ENCODE measurements at places on chromosomes 4 and X.

DNA sequence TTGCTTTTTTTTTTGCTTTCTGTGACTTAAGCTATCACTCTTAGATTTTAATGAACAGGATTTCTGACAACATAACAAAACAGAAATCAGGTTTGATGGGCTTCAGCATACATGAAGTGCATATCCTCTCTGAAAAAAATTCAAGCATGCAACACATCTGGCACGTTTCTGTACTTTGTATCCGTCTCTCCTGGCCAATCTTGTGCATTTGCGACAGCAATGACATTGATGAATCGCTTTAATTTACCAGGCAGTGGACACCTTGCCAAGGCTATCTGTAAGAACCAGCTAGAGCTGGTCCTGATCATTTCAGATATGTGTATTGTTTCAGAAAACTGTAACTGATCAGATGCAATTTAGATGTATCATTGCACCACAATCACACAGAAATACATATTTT, 93.3 kb downstream of the CCSER1 start:
- DNase-seq = no peak

GRCh38 chr4:78414116-78414515, 137.5 kb upstream of the ANXA3 start:
- peak; percentile 15 for DNase-seq

DNA sequence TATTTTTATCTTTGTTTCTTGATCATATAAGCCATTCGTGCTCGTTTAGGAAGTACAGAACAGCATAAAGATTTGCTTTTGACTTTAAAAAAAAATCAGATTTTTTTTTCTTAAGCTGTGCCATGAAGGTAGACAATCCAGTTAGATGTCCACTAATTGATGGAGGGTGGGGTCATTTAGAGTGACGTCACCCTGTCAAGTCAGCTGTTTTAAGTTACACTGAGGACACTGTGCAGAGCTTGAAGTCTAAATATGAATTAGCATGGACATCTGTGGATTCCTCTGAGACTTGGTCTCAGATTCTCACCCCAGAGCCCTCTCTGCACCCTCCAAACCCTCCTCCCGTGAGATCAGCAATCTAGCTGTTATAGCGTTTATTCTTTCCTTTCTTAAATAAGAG, 63.9 kb downstream of the ENPP6 start:
- no peak for DNase-seq

GRCh38 chr4:118942465-118942864, 53.8 kb downstream of the SYNPO2 start:
- no peak for DNase-seq

DNA sequence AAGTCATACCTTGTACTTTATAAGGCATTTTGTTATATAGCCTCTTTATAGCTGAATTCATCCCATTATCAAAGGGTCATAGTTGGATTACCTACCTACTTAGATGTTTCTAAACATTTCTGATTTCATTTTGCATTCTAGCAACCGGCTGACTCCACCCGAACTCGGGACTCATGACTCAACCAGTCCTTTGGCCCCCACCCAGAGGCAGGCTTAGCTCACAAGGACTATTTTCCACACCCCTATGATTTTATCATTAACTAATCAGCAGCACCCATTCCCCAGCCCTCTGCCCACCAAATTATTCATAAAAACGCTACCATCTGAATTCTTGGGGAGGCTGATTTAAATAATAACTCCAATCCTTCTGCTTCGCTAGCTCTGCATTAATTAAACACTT, 79.9 kb upstream of the EGFL6 start:
- DNase-seq = peak; percentile 87

DNA sequence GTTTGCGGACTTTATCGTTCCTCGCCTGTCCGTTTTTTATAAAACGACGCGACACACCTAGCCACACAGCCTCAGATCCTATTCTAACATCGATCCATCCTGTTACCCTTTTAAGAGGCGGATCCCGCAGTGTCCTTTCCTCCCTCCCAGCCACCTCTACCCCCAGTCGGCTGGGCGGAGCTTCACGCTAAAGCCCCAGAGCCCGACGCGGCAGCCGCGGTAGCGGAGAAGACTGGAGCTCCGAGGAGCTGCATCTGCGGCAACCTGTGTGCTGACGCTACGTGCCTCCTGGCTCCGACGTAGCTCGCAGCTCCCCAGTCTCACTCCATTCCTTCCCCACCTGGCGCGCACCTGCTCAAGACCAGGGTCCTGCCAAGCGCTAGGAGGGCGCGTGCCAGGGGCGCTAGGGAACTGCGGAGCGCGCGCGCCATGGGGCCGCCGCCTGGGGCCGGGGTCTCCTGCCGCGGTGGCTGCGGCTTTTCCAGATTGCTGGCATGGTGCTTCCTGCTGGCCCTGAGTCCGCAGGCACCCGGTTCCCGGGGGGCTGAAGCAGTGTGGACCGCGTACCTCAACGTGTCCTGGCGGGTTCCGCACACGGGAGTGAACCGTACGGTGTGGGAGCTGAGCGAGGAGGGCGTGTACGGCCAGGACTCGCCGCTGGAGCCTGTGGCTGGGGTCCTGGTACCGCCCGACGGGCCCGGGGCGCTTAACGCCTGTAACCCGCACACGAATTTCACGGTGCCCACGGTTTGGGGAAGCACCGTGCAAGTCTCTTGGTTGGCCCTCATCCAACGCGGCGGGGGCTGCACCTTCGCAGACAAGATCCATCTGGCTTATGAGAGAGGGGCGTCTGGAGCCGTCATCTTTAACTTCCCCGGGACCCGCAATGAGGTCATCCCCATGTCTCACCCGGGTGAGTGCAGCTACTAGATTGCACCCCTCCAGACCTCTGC, at the start of gene RNF128:
Gene RNF128, plus strand, starts transcription at position 217 of the 953 bp plus-strand sequence. Its CDS starts 213 bp downstream, at position 430.
- DNase-seq = peak; percentile 19

GRCh38 chrX:9147086-9147485, 113.2 kb upstream of the FAM9B start:
- DNase-seq = no peak

- DNase-seq = no peak
Observed at GRCh38 chr4:146124023-146124680, 51.4 kb upstream of the LSM6 start.

DNA sequence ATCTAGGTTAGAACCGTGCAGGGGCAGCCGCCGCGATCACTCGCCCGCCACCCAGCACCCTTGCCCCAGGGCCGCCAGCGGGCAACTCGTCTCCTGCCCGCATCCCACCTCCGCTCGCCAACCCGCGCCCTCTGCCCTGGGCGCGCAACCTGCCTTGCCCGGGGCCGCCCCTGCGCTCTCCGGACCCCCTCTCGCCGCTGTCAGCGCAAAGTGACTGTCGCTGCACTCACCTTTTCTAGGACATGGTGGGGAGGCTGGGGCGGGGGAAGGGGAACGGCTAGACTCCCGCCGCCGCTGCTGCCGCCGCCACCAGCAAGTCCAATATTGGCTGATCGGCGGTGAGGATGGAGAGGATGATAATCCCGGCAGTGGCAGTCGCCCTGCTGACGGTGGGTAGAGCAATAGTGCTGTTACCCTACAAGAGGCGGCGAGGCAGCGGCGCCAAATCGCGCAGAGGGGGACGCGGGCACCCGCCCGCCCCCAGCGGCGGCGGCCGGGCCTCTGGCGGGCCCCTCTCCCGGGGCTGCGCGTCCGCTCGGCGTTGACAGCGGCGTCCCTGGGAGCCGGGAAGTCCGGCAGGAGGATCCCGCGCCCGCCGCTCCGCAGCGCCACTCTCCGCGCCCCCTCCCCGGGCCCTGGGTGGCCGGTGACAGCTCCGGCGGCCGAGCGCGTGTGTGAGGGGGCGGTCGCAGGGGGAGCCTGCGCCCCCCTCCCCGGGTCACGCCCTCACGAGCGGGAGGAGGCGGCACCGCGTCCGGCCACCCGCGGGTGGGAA, 2.3 kb upstream of the NR3C2 start:
- no peak for DNase-seq

DNA sequence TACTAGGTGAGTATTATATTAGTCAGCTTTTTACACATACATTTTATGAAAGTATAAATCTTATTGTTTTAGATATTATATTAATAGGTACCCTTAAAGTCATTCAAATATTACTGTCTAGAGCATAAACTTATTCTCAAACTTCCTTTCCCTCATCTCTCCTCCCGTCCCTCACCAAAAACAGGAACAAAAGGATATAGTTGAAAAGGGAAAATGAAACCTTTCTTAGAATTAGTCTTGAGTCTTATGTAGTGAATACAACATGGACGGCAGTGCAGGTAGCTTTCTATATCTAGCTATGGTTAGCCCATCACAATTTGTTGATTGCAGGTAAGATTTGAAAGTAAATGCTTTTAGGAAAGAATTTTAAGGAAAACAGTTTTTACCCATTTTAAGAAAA, 65.6 kb downstream of the RBPJ start:
- no peak for DNase-seq

DNA sequence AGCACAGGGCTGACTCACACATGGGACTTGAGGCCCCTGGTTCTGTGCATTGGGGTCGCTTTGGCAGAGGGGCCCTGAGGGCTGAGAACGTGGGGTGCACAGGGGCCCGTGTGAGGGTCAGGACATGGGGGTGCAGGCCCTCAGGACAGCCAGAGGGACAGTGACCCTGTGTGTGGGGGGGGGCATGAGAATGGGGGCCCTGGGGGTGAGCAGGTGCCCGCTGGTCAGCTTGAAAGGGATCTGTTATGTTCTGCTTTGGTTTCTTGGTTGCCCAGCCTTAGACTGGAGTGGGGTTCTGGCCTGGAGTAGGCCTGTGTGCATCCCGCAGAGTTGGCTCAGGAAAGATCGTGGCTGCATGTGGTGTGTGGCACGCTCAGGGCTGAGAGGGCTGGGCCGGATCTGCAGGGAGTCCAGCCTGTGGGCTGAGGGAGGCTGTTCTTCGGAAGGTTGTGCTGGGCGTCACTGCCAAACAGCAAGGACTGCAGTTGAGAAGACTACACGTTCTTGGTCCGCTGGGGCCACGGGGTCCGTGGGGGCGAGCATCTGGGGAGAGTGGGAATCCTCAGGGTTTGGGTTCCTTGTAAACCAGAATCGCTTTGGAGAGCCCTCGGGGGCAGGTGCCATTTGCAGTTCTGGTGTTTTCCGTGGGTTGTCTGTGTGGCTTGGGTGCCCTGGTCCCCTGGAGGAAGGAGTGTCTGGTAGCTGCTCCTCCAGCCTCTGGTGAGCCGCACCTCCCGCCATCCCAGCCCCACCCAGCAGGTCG, 15.2 kb upstream of the UVSSA start:
- DNase-seq = peak; percentile 22

GRCh38 chr4:48133669-48134068, 381 bp downstream of the TXK start:
- DNase-seq = peak; percentile 51

DNA sequence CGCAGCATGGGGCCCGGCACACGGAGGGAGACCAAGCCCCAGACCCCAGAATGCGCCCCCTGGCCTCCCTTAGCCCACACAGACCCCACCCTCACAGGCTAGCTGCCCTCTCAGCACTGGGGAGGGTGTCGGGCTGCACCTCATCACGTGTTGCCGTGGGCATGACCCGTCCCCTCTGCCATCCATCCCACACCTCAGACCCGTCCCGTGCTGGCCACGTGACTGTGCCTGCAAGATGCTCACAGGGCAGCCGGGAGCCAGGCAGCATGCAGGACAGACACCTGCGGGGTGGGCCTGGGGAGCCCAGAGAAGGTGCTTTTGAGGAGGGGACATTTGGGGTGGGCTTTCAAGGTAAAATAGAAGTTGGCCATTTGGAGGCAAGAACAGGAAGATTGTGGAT, 4.8 kb downstream of the MSANTD1 start:
- DNase-seq = no peak

DNA sequence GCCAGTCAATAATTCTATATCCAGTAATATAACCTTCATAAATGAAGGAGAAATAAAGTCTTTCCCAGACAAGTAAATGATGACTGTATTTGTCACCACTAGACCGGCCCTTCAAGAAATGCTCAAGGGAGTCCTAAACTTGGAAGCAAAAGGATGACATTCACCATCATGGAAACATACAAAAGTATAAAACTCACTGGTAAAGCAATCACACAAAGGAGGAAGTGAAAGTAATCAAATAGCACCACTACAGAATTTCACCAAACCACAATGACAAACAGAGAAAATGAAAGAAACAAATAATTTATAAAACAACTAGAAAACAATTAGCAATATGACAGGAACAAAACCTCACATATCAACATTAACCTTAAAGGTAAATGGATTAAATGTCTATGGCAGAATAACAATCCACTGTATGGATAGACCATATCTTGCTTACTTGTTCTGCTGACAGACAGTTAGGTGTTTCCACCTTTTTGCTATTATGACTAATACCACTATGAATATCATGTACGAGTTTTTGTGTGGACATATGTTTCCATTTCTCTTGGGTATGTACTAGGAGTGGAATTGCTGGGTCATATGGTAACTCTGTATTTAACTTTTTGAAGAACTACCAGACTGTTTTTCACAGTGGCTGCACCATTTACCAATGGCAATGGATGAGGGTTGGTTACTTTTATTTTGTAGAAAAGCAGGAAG, 44.9 kb downstream of the NAT8L start:
- no peak for DNase-seq

GRCh38 chr4:4415107-4415805, 28.4 kb downstream of the NSG1 start:
- DNase-seq = no peak

DNA sequence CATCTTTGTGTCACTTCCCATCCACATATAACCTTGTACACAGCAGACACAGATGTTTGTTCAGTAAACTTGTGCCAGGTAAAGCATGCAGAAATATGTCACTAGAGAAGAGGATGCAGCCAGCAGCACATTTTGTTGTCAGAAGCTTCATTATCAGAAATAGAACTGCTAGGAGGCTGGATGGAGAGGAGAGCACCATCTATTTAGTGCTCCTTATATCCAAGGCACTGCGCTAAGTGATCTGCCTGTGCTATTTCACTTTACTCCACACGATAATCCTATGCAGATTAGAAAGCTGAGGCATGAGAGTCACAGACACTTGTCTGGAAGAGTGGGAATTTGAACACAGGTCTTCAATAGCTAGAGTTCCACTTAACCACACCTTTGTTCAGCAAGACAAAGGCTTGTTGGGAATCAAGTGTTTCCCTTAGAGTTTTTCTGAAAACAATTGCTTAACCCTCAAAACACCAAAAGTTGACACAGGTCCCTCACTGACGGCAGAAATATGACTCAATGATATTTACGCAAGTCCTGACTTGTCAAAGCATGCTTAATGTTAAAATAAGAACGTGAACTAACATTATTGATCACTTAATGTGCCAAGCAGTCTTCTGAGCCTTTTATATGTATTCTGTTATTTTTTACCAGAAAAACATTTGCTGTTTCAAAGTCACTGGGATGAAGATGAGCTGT, 1.2 kb upstream of the QDPR start:
- DNase-seq = no peak

DNA sequence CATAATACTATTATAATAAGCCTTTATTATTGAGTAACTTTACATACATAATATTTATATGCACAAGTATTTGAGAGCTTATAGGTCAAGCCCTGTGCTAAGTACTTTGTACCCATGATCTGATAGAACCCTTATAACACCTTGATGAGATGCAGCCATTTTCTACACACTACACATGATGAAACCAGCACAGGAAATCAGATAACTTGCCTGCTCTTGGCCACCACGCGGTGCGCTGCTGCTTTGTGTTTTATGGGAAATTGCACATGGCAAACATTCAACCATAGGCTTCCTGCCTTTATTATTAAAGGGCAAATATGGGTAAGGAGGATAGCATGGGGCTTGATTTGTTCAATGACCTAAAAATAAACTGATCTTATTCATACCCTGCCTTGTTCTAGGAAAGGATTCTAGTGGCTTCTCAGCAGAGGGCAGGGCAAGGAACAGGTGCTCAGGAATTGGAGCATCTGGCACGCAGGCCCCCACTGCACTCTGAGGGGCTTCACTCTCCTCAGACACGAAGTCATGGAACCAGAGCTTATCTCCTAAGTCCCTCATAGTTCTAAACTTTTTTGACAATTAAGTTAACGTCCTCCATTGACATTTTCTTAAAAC, 31.6 kb upstream of the NAP1L5 start:
- no peak for DNase-seq

- DNase-seq = peak; percentile 78
Observed at GRCh38 chrX:109537324-109537665, 651 bp downstream of the NXT2 start.
